ENCODE measurements at places on chromosomes 12 and 14.
A peak's percentile ranks its signal among the peaks of the same experiment; 100 is the strongest.

DNA sequence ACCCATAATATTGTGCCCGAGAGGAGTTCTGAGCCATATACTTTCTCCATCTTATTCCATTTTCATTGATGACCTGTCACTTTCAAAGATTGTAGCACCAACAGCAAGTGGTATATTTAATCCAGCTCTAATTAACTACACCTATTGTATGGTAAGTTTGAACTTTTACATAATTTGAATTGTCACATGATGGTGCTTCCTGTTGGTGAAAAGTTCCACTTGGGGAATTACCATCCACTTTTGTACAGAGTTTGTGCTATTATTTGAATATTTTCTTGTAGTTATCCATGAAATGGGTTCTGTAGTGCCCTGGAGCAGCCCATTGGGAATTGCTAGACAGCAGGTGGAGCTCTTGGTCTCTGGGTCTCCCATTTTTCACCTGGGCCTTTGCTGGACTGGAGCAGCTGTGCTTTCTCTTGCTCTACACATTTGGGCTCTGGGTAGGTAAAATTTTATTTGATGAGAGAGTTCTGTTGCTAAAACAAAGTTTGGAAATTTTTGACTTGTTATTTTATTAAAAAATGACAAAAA is 3.0 kb downstream of the SMCO3 start:
- no peak overlapping the region for H3K4me3 ChIP-seq
- peak; percentile 9 for DNase-seq
- H3K27ac ChIP-seq, result no peak overlapping the region

- no peak overlapping the region for H3K4me3 ChIP-seq
- H3K27ac ChIP-seq, result no peak overlapping the region
- H3K4me1 ChIP-seq, result no peaks in the 10 kb centered on the region
Observed at GRCh38 chr14:101600336-101600890, 39.1 kb downstream of the DIO3 start.

- H3K36me3 ChIP-seq, result no peaks in the 10 kb centered on the region
- DNase-seq, result no peak
- H3K27me3 ChIP-seq, result no peaks in the 10 kb centered on the region
- H3K27ac ChIP-seq, result no peak overlapping the region
Observed at GRCh38 chr12:6443361-6443983, 1.3 kb upstream of the CD27 start.

DNA sequence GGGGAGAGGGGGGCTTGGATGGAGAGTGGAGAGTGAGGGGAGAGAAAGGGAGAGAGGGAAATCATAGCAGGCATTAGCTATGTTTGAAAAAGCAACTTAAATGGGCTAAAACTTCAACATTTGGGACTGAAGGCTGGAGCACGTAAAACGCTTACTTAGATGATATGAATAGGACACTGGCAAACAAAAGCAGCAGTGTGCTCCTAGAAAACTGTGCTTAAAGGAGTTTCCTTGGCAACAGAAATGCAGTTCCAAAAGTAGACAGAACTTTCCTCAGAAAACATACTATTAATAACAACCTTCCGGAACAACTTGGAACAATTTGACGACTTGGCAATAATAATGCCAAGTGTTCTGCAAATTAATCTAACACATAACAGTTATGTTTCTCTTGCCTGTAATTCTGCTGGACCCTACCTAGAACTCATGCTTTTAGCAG is 235.5 kb upstream of the NPAS3 start:
- no peaks in the 10 kb centered on the region for H3K27me3 ChIP-seq
- peaks cover 21% of the 10 kb centered on the region for H3K4me1 ChIP-seq
- no peaks in the 10 kb centered on the region for H3K36me3 ChIP-seq
- DNase-seq, result no peak
- H3K4me3 ChIP-seq, result no peak overlapping the region

DNA sequence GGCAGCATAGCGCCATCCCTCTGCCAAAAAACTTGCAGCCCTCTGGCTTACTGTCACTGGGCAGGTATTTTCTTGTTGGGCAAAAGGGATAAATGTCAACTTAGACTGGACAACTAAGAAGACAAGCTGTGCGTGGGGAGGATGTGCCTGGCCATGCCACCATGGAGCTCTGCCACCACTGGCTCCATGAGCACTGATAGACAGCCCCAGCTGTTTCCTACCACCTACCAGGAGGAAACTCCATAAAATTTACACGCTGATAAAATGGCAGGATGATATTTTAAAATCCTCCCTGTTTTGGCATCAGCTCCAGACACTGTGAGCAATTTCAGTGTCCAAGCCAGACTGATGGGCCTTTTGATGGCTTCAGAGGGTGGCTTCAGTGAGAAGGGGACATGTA is 7.1 kb upstream of the GALNT16 start:
- no peak overlapping the region for H3K27ac ChIP-seq
- H3K27me3 ChIP-seq, result peaks cover under 1% of the 10 kb centered on the region
- DNase-seq, result no peak
- no peak overlapping the region for H3K4me3 ChIP-seq
- no peaks in the 10 kb centered on the region for H3K4me1 ChIP-seq

- no peaks in the 10 kb centered on the region for H3K4me1 ChIP-seq
- H3K36me3 ChIP-seq, result no peaks in the 10 kb centered on the region
- no peak for DNase-seq
- H3K27ac ChIP-seq, result no peak overlapping the region
Observed at GRCh38 chr12:83515306-83516026, 828.8 kb downstream of the TMTC2 start.

- DNase-seq, result no peak
- H3K36me3 ChIP-seq, result no peaks in the 10 kb centered on the region
- peaks cover 8% of the 10 kb centered on the region for H3K4me1 ChIP-seq
- H3K4me3 ChIP-seq, result no peak overlapping the region
Observed at GRCh38 chr12:3261782-3262359, 184.7 kb downstream of the TSPAN9 start.

DNA sequence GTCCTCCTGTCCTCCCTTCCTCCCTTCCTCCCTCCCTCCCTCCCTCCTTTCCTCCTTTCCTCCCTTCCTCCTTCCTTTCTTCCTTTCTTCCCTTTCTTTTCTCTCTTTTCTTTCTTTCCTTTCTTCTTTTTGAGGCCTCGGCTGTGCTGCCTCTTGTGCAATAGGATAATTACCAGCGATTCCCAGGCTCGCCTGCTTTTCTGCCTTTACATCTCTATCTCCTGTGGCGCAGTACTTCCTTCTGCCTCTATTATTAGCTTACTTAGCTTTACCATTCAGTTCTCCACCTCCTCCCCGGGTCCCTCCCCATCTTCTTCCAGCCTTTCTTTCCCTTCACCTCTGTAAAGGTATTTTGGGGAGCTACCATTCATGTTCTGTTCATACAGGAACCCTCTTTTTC is 19.9 kb downstream of the ETV6 start:
- no peak overlapping the region for H3K4me3 ChIP-seq
- peaks cover 33% of the 10 kb centered on the region for H3K4me1 ChIP-seq
- H3K27me3 ChIP-seq, result no peaks in the 10 kb centered on the region
- peak; percentile 84 for DNase-seq

DNA sequence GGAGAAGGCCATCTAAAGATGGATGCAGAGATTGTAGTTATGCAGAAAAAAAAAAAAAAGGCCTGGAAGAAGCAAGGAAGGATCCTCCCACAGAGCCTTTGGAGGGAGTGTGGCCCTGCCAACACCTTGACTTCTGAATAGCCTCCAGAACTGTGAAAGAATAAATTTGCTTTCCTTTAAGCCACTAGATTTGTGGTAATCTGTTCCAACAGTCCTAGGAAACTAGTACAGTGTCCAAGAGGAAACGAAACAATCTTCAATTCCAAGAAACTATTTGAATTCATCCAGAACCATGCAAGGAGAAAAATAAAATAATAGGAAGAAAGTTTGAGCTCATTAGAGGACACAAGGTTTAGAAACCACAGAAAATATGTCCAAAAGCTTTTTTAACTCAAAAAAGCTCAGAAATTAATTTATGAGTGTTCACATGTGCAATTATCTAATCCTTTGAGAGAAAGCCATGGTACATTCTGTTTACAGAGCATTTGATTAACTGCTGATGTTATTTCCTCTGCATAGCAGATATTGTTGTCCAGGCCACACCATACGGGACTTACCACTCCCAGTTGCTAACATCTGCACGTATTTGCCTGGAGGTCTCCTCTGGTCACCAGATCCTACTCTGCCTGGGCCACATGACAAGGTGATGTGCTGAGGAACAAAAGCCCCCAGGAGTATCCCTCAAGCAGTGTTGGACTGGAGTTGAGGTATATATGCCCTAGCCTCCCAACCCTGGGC is 30.0 kb upstream of the STAB2 start:
- no peak overlapping the region for H3K4me3 ChIP-seq
- H3K4me1 ChIP-seq, result no peaks in the 10 kb centered on the region
- H3K36me3 ChIP-seq, result no peaks in the 10 kb centered on the region
- DNase-seq, result no peak

DNA sequence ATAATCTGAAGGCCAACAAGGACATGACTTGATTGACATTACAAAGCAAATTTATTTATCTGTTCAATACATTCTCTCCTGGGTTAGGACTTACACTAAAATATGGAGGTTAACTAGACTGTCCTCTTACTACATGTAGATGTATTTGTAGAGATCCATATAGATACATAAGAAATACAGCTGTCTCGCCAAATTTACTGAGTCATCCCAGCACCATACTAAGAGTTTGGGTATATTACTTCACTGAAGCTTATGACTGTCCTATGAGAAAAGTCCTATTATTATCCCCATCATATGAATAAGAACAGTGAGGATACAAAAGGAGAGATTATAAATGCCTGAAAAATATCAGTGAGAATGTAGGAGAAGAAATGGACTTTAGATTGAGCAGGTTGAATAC is 44.8 kb upstream of the ACSM4 start:
- no peak for DNase-seq
- H3K27ac ChIP-seq, result no peak overlapping the region
- no peaks in the 10 kb centered on the region for H3K27me3 ChIP-seq
- H3K36me3 ChIP-seq, result no peaks in the 10 kb centered on the region

GRCh38 chr12:29167445-29167844 is 18.4 kb downstream of the FAR2 start:
- H3K4me1 ChIP-seq, result peaks cover 19% of the 10 kb centered on the region
- H3K27ac ChIP-seq, result no peak overlapping the region
- no peaks in the 10 kb centered on the region for H3K36me3 ChIP-seq
- DNase-seq, result no peak

DNA sequence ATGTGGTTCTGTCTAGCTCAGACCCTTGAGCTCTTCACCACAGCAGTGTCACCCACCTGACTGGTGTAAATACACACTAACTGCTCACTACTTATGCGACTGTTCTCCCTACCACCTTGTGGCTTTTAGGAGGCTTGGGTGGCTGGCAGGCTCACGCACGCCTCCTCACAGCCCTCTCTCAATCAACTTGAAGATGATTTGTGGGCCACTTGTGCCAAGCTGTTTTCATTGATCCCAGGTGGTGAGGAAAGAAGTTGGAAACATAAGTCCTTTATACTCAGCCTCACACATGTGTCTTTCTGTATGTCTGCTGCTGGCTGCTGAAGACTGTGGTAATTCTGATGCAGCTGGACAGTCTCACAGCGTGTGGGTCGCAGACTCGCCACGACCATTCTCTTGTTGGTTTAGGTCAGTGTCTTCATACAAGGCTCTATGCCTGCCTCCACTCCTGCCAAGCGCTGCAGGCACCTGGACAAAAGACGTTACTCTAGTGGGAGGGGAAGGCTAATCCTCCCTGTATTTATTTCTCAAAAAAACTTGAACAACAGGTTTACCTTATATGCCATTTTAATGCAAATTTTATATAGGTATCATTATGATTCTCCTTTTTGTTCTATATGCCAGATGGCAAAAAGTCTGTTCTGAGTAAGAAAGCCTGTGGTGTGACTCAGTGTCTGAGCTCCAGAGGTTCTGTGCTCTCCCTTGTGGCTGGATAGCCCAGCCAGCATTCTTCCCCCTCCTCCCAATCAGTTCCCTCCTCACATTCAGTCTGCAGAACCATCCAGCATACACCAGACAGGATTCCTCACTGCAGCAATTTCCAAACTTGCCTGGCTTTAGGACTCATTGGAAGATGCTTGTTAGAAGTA is 115.6 kb downstream of the DIP2B start:
- DNase-seq, result peak; percentile 61
- H3K4me3 ChIP-seq, result no peak overlapping the region
- H3K27ac ChIP-seq, result peak overlapping the region; percentile 76
- no peaks in the 10 kb centered on the region for H3K27me3 ChIP-seq
- peaks cover 72% of the 10 kb centered on the region for H3K4me1 ChIP-seq

DNA sequence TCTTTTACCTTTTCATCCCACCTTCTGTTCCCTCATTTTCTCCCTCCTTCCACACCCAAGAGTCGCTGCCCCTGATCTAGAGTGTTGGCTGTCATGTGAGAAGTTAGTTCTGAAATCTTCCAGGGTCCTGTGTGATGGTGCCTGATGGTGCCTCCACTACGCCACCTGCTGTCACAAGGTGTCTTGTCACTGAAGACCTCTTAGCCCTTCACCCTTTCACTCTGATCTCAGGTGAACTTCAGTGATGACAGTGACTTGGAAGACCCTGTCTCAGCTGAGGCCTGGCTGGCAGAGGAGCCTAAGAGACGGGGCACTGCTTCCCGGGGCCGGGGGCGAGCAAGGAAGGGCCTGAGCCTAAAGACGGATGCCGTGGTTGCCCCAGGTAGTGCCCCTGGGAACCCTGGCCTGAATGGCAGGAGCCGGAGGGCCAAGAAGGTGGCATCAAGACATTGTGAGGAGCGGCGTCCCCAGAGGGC is 7.6 kb upstream of the PFDN5 start:
- DNase-seq, result peak; percentile 67
- no peak overlapping the region for H3K4me3 ChIP-seq
- no peak overlapping the region for H3K27ac ChIP-seq
- H3K27me3 ChIP-seq, result no peaks in the 10 kb centered on the region
- peaks cover 90% of the 10 kb centered on the region for H3K36me3 ChIP-seq
- no peaks in the 10 kb centered on the region for H3K4me1 ChIP-seq

Measured in A673 (cell line).